ENCODE measurements at places on chromosomes 4 and X.

DNA sequence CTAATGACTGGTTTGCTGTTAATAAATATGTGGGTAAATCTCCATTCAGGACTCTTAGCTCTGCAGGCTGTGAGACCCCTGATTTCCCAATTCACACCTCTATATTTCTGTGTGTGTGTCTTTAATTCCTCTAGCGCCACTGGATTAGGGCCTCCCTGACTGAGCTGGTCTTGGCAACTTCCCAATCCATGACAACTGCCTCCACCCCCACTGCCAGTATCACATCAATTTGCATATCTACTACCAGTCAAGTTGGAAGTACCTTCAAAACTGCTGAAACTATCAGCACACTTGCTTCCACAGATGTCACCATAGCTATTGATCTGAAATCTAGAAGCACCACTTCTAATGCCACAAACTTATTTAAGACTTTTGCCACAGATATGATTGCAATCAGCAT, 27.6 kb downstream of the OPRPN start:
- no peak for DNase-seq

GRCh38 chr4:14259936-14260335, 632.4 kb upstream of the BOD1L1 start:
- DNase-seq = no peak

DNA sequence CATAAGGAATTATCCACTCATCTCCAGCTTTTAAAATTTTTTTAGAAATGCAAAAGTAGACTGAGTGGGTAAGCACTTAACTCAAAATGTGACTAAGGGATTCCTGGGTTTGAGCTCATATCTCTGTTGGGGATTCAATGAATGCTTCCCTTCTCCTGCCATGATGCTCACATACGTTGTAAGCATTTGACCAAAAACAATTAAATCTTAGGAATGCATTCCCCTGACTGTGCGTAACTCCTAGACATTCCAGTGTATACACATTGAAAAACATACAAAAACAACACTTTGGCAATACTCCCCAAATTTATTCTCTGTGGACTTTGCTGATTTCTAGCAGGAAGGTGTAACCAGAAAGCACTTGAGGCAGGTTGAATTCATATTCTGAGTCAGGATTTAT, 29.8 kb downstream of the SPANXA2 start:
- no peak for DNase-seq

- DNase-seq = no peak
Observed at GRCh38 chr4:87103691-87104187, 116.7 kb downstream of the KLHL8 start.

GRCh38 chrX:137195296-137195695, 161.5 kb upstream of the GPR101 start:
- DNase-seq = no peak

DNA sequence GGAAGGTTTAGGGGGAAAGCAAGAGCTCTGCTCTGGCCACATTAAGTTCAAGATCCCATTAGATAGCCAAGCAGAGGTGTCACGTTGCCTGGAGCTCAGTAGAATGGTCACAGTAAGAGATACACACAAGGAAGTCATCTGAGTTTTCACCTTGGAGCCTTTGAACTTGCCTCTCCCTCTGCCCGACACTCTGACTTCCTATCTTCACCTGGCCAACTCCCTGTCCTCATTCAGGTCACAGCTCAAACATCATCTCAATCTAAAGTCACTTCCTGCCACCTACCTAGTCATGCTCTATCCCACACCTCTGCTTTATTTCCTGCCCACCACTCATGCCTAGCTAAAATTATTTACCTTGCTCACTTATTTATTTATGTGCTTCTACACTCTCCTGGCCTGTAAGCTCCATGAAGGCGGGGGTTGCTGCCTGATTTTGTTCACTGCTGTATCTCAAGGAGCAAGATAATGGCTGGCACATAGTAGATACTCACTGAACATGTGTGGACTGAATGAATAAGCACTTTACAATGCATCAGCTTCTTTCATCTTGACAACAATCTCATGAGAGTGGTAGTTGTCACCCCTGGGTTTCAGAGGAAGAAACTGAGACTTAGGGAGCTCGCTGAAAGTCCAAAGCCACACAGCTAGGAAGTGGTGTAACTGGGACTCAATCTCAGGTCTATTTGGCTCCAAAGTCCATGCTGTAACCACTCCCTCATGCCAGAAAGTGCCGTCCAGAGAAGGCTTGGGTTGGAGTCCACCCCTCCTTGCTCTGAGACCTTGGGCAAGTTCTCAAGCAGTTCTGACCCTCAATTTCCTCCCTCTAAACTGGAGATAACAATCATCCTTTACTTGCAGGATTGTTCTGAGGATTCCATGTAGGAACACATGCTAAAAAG, 40.3 kb downstream of the EFNB1 start:
- DNase-seq = no peak

- DNase-seq = no peak
Observed at GRCh38 chr4:177393236-177393635, 49.0 kb downstream of the AGA start.

DNA sequence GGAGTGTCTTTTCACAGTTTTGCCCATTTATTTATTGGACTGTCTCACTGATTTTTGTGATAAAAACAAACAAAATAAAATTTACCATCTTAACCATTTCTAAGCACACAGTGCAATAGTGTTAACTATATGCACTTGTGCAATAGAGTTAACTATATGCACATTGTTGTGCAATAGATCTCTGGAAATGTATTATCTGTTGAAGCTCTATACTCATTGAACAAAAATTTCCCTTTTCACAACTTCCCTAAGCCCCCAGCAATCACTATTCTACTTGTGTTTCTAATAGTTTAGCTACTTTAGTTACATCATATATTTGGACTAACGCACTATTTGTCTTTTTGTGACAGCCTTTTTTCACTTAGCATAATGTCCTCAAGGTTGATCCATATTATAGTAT, 59.7 kb upstream of the BEX4 start:
- no peak for DNase-seq

DNA sequence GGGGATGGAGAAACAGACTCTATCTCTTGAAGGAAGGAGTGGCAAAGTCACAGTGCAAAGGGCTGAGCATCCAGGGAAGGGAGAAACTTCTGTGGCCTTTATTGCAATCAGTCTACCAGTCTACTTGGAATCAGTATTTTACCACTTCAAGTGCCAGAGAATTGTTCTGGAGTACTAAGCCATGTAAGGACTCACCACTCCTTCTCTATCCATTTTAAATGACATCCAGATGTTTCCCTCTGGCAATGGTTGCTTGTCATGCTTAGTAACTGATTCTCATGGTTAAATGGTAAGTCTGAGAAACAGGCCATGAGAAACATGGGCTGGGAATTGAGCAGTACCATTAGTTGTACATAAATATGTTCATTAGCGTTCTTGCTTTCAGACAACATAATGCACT, 21.1 kb upstream of the SMIM10 start:
- DNase-seq = no peak

- no peak for DNase-seq
Observed at GRCh38 chr4:73742490-73743160, 2.3 kb downstream of the CXCL8 start.

DNA sequence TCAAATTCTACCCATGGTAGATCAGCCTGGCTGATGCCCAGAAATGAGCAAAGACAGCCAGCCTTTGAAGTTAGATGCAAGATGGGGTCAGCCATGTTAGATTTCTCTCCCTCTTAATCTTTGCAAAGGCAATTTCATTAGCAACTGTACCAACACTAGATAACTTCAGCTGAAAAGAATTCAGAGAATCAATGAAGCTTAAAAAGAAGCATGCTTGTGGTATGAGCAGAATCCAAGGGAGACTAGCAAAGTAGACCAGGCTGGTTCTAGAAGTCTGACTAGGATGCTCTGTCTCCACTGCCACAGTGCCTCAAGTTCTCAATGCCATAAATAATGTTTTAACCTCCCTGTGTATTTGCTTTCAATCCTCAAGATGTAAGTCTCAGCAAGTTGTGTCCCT, 247.3 kb downstream of the SLC7A11 start:
- DNase-seq = no peak

GRCh38 chr4:170231377-170231776, 141.6 kb upstream of the AADAT start:
- no peak for DNase-seq

DNA sequence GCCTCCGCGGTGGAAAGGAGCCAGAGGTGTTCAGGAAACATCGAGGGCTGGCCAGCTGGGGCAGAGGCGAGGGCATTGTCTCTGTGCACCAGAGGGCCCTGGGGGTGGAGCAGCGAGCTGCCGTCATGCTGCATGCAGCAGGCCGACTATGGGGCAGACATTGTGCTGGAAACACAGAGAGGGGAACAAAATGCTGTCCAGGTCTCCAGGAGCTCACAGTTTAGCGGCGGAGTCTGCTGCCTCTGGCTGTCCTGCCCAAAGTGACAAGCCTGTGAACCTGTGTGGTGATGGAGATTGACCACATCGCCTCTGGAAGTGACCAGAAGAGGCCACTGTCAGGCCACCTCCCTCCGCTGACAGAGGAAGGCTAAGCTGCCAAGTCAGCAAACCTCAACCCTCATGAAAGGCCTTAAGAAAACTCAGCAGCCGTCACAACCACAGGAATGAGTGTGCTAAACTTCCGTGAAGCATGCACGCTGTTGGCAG, 20.1 kb upstream of the SASH3 start:
- DNase-seq = no peak

DNA sequence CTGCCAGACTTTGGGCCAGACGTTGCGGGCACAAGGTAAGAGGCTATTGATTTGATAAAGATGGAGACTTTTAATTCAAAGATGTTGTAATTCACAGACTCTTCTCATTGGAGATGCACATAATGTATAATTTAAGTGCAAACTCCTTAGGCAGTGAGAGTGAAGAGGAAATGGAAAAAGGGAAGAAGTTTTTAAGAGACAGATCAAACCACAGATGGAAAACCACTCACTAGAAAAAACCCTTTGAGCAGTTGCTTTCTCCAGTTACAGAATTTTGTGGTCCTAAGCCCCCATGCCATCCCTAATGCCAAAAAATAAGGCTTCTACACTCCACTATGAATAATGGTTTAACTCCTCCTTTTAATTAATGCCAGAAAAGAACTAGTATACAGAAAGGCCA, 977.1 kb upstream of the PRKX start:
- no peak for DNase-seq

GRCh38 chrX:12975991-12976558, 1.2 kb downstream of the TMSB4X start:
- DNase-seq = peak; percentile 56

- DNase-seq = no peak
Observed at GRCh38 chr4:40140196-40140595, 56.6 kb upstream of the RHOH start.

- no peak for DNase-seq
Observed at GRCh38 chr4:110139111-110139510, 59.3 kb downstream of the ELOVL6 start.

GRCh38 chr4:86973668-86974067, 38.9 kb downstream of the AFF1 start:
- DNase-seq = no peak

GRCh38 chrX:110021258-110022022, 18.5 kb downstream of the TMEM164 start:
- peak; percentile 80 for DNase-seq

GRCh38 chrX:72477781-72478181, 94.9 kb downstream of the HDAC8 start:
- no peak for DNase-seq

DNA sequence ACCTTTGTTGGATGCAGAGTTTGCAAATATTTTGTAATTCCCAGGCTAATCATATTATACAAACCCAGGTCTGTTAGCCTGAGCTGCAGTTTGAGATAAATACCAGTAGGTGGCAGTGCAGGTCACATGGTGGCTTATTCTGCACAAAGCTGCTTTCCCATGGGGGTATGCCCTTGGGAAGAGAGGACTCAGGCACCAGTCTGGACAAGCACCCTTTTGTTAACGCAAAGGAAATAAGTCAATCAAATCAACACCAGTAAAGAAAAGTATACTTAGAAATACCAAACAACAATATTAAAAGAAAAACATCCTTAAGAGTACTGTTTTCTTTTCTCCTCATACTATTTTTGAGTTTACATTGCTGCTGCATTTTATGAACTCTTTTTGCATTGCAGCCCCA, 389.0 kb upstream of the ZFP42 start:
- peak; percentile 77 for DNase-seq

GRCh38 chr4:138445098-138445497, 202.9 kb upstream of the SLC7A11 start:
- DNase-seq = no peak

DNA sequence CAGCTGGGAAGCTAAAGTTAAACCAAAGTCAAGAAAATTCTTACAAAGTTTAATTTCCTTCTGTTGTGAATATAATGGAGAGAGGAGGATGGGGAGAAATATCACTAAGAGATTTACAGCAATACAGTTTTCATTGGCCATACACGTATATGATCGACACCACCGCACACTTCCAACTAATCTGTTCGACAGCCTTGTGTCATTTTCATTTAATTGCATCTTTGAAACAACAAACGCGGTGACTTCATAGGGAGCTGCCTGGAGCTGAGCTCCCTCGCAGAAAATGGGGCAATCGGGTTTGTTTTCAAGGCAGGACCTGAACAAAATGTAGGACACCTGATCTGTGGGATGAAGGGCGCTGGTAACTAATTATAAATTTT, 1.3 kb downstream of the PTPN13 start:
- peak; percentile 29 for DNase-seq

GRCh38 chr4:127463883-127464282, 168.9 kb upstream of the INTU start:
- DNase-seq = no peak

DNA sequence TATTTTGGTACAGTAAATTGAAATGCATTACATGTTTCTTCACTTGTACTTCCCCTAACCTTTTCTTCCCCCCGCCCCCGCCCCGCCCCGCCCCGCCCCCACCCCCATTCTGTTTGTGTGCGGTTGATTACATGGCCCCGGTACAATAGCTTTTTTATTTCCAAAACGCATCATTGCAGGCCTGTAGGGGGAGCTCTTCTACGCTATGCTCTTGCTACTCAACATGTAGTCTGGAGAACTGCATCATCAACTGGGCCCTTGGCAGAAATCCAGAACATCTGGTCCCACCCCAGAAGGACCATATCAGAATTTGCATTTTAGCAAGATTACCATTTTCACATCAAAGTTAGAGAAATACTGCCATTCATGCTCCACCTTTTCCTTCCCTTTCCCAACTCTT, 333.3 kb upstream of the DDX53 start:
- DNase-seq = peak; percentile 41

DNA sequence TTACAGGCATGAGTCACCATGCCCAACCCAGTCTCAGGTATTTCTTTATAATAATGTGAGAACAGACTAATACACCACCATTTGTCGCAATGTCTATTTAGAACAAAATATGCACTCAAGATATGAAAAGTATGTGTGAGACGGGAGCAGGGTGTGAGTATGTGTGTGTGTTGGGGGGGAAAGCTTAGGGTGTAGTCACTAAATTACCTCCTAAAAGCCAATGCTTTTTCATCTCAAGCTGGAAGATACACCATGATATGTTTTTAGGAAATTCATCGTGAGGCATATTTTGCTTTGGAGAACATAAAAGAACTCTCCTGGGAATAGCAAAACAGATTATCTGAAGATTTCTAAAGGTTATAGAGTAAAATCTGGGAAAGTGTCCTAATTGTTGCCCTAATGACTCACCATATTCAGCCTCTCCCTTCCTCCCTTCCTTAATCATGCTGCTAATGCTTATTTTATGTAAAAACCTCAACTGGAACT, 262.7 kb downstream of the PDHA2 start:
- DNase-seq = no peak

- no peak for DNase-seq
Observed at GRCh38 chrX:635428-636090, 5.0 kb downstream of the SHOX start.
